ENCODE measurements at places on chromosomes 2 and 18.

- DNase-seq = no peak
Observed at GRCh38 chr2:65586516-65586915, 154.1 kb upstream of the SPRED2 start.

- DNase-seq = no peak
Observed at GRCh38 chr2:102803897-102804217, 42.0 kb downstream of the TMEM182 start.

DNA sequence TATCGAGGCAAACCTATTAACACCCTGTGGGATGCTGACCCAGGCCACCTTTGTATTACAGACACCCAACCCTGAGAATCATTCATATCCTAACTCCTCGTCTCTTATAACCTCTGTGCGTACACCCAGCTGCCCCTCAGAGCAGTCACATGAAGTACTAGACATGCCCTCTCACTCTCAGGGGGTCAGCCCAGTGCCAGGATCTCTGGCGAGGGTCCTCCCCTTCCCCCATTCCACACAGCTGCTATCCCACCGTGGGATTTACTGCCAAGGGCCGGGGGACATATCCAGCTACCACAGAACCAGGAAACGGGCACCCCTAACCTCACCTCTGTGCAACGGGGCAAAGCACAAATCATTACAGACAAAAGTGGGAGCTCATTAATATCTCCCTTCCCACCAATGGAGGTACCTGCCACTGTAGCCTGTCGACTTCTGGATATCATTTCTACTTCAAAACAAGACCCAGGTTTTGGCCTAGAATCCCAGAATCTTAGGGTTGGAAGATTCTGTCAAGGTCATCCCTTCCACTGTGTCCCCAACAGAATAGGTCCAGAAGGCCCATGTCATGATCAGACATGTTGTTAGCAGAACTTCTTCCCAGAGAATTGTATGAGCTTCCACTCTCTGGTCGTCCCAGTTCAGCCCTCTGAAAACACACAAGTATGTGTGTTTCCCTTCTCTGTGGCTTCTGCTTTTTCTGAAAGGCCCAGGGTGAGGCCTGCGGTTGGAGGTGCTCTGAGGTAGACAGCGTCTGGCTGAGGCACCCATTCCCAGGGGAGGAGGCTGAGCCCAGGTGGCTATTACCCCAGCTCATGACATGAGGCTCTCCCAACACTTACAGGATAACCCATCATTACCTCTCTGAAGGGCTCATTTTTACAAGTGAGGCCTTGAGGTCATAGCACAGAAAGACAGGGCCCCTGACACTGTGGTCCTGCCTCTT is 1.7 kb downstream of the TMBIM1 start:
- DNase-seq = peak; percentile 32

DNA sequence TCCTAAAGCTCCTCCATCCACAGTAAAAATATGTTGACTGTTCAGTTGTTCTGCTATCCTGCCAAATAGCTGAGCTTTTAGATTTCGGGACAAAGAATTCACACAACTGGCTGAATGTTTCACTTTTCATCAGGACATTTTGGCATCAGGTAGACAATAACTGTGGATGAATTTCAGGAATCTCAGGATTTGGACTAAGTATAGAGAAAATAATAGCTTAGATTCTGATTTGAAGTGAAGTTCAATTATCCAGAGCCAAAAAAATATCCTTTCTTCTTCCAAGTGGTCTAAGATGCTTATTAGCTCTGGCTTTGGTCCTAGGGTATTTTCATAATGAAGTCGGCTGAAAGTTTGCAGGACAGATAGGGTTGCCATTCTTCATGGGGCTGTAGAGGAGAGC is 16.1 kb downstream of the KCNE4 start:
- DNase-seq = no peak

DNA sequence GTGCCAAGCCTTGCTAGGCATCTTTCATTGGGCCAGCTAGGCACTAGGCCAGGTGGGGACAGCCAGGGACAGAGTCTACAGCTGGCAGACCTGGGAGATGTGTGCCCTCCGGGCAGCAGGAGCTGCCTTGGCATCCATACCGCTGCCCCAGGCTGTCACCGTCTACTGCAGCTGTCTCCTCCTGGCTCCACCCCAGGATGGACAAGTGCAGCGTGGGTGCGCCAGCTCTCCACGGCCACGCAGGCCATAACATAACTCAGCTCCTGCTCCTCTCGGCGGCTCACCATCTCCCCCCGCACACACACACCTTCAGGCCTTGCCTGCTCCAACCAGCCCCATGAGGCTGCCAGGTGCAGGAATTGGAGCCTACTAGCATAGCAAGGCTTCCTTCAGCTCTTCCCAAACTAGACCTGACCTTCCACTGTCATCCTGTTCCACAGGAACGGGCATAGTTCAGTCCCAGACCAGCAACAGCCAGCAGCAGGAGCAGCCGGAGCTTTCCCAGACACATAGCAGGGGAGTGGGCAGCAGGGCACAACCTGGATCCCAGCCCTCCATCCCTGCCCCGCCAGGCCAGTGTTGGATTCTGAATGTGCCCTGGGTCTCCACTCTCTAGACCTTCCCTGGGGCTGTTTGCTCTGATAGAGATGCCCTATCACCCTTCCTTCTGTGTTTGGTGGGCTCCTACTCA is 2.5 kb upstream of the ADRA2B start:
- no peak for DNase-seq

GRCh38 chr2:32064021-32064601 is 755 bp downstream of the SPAST start:
- DNase-seq = peak; percentile 28

GRCh38 chr2:85800586-85800985 is 46.8 kb downstream of the ATOH8 start:
- DNase-seq = no peak

DNA sequence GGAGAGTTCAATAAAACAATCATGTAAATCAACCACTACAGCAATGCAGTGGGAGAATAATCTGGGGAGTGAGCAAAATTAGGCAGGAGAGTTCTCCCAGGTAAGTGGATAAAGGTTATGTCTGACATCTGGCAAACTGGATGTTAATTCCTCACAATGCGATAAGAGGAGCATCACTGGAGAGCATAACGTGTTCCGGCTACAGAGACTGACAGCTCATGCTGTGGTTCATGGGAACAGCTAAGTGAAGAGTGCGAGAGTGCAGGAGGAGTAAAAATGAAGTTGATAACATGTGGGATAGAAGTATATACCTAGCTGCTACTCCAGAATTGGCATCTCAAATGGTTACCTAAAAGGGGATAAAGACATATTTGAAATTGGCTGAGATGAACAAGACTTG is 153.2 kb downstream of the LTBP1 start:
- DNase-seq = no peak

DNA sequence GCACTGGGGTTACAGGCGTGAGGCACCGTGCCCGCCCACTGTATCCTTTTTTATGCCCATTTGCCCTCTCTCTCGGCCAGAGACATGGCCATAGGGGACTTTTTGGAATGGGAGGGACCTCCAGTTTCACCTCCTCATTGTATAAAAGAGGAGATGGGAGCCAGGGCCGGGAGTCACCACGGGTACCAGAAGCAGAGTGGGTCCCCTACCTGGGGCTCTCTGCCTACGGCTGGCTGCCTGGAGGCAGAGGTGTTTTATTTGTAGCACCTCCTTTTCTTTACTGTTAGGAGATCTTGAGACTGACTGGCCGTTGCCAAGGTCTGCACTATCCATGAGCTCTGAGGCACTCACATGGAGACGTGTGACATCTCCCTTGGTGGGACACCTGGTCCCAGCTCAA is 162.8 kb downstream of the LDLRAD4 start:
- DNase-seq = no peak

GRCh38 chr2:110957293-110957692 is 163.4 kb upstream of the BCL2L11 start:
- no peak for DNase-seq

- no peak for DNase-seq
Observed at GRCh38 chr2:239044336-239044735, 196.5 kb downstream of the TWIST2 start.

GRCh38 chr2:98658816-98659490 is 50.6 kb downstream of the UNC50 start:
- peak; percentile 16 for DNase-seq

- no peak for DNase-seq
Observed at GRCh38 chr2:9356261-9356660, 67.1 kb downstream of the ITGB1BP1 start.

- no peak for DNase-seq
Observed at GRCh38 chr2:126602334-126602733, 53.6 kb upstream of the GYPC start.

DNA sequence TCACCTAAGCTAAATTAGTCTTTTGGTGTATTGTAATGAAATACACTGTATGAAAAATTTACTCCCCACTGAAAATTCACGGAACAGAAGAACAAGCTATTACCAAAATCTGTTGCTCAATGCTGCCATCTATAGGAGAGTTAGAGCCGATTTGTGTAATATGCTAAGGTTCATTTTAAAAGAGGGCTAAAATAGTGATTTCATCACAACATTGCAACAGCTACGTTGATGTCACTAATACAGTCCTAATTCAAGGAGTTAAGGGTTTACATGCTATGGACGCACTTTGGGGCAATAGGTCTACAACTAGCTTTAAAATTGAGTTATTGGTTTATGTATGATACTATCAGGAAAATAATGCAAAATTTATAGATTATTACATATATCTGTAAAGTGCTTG is 3.0 kb upstream of the IRS1 start:
- no peak for DNase-seq
